ENCODE measurements at places on chromosomes 5 and 9.

- no peak for DNase-seq
Observed at GRCh38 chr5:61270510-61271165, 61.4 kb upstream of the ZSWIM6 start.

DNA sequence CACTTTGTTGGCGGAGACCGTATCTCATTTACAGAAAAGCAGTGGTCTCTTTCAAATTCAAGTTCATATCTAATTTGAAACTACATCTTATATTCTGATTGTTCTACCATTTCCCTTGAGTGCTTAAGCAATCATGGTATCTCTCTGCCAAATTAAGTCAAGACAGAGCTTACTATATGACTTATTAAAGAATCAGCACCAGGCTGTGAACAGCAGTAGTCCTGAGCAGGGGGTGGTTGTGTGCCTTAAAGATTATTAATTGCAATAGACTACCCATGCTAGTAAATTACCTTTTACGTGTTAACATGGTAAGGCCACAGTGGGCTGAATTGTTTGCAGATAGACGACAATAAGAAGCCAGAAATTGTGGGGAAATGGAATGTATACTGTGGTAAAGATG, 21.5 kb downstream of the SNCAIP start:
- DNase-seq, result no peak

DNA sequence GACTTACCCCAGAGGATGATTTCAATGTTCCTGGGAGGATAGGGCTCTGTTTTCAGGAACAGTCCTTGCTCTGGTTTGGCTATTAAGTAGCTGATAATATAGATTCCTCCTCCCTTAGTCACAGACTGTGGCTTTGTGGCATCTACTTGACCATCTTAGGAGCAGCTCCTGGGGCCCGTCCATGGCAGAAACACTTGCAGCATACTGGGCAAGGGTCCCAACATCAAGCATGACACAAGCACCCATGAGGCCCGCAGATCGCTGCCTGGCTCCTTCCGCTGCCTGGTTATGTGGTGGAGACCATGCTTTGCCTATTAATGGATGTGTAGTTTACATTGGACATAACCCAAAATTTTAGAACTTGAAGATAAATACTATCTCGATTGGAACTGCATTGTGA, 170.1 kb downstream of the ICE1 start:
- DNase-seq, result no peak

DNA sequence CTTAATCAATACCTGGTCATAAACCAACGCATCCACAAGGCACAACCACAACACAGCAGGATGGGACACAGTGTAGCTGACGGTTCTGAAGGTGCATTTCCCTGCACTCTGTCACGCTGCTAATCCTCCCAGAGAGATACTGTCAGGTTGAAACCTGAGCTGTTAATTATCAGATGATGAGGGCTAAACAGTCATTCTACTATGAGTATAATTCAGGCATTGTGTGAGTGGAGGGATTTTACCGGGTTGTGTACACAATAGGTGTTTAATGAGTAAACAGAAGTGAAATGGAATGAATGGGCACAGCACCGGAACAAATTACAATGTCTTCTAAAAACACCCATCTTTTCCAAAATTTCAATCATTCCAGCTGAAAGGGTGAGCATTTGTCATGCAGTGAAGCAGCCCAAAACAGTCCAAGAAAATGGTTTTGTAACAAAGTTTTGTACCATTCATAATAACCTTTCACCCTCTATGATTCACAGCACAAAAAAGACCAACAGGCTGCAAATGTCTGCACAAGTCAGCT, 71.5 kb downstream of the ABCA1 start:
- no peak for DNase-seq

DNA sequence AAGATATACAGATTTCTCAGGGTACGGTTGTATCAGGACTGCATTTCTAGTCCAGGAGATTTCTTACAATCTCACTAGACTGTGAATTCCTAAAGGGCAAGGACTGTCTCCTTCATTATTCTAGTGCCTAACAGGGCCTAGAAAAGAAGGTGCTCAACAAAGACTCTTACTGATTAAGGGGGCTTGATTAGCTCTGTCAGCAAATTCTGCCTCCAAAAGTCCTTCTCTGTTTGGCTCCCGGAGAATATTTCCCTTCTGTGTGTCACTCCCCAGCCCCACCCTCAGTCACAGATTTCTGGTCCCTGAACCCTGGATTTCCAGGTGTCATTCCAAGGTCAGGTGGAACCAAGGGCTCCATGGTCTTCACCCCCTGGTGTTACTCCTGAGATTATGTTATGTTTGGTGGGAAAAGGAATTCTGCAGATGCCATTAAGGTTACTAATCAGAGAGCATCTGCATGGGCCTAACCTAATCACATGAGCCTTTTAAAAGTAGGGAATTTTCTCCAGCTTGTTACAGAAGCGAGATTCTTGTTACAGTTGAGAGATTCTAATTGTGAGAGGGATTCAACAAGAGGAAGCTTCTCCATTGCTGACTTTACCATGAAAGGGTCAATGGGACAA, 167.7 kb upstream of the LHFPL2 start:
- no peak for DNase-seq

- no peak for DNase-seq
Observed at GRCh38 chr5:14263699-14264098, 120.6 kb downstream of the TRIO start.

Measured in body of pancreas (tissue), 4 donors.